ENCODE measurements at places on chromosomes 3 and 15.

DNA sequence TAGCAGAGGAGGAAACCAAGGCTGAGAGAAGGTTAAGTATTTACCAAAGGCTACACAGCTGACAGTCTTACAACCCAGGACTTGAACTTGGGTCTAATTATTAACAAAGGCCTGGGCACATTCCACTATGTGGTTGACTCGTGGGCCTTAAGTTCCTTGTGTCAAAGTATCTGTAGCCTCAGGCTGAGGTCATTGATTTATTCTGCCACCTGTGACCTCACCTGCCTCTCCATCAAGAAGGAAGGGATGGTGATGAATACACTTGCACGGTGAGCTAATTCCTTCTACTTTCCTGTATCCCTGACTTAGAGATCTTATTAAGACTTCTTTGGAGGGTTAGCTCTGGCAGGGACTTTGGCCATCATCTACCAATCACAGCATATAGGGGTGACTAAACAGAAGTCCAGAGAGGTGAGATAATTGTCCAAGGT lies 19.9 kb upstream of the LRRC58 start:
- no peak for DNase-seq

- DNase-seq = no peak
Observed at GRCh38 chr3:171365489-171365888, 94.7 kb downstream of the TNIK start.

DNA sequence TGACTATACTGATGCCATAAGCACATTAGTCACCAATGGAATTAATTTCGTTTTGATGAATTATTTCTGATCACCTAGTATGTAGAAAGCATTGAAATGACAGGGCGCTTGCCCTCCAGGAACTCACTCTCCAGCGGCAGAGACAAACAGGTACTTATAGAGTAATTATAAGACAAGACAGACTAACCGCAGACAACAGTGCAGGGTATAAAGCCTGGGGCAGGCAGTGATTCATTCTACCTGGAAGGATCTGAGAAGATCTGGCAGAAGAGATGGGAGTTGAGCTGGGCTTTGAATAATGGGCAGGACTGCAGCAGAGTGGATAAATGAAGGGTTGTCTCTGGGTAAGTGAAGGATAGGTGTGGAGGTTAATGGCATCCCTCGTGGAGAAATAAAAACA lies 331.8 kb downstream of the FGF12 start:
- DNase-seq = no peak

GRCh38 chr3:13137941-13138832 lies 65.0 kb upstream of the IQSEC1 start:
- no peak for DNase-seq

- no peak for DNase-seq
Observed at GRCh38 chr15:67955252-67955651, 98.9 kb upstream of the PIAS1 start.

- no peak for DNase-seq
Observed at GRCh38 chr15:71329041-71329440, 213.8 kb downstream of the THSD4 start.

- no peak for DNase-seq
Observed at GRCh38 chr3:64566859-64567258, 120.9 kb downstream of the ADAMTS9 start.

DNA sequence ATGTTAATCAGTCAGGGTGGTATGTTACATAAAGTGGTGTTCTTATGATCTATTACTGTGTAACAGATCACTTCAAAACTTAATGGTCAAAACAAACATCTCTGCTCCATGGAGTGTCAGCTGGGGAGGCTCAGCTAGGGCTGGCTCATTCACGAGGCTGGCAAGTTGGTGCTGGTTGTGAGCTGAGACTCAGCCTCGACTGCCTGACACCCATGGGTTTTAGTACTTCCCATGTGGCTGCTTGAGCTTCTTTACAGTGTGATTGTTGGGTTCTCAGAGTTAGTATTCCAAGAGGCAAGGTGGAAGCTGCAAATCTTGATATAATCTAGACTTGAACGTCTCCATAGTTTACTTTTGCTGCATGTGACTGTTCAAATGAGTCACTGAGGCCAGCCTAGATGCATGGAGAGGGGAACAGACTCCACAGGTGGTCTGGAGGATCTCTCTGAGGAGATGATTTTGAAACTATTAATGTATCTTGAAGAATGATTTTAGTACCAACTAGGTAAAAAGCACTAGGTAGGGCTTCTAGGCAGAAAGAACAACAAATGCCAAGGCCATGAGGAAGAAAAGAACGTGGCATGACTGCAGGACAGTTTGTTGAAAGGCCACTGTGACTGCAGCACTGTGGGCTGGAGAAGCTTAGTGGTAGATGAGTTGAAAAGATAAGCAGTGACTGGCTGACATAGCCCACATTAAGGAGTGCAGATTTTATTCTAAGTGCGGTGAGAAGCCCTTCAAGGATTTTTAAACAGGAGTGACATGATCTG lies 281.1 kb upstream of the PROK2 start:
- no peak for DNase-seq

DNA sequence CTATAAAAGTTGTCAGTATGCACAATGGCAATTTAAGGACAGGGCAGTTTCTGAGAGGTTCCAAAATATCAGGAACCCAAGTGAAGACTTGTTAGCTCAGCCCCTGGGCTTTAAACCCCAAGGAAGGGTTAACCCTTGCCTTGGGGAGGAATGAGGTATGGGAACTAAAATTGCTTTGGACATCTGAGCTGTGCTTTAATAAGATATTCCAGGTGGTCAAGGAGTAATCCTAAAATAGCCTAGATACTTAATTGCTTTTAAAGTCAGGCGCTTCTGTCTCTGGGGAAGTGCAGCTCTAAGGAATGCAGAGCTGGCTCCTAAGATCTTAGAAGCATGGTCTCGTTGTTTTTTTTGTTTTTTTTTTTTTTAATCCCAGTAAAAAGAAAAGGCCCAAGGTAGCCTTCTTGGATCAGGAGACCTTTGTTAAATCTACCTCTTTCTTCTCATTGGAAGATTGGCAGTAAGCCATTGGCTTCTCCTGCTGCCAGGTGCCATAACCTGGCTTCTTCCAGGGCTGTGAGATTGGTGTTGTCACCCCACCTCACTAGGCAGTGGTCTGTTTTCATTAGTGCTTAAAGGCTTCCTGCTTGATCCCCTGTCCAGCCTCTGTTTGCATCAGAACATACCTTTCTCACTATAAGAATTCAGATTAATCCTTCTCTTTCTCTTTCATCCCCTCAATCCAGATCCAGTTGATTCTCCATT lies 24.5 kb downstream of the ARID3B start:
- DNase-seq = no peak

- DNase-seq = no peak
Observed at GRCh38 chr3:71546821-71547220, 36.7 kb downstream of the FOXP1 start.

- peak; percentile 25 for DNase-seq
Observed at GRCh38 chr3:18423401-18424212, 1.5 kb downstream of the SATB1 start.

- no peak for DNase-seq
Observed at GRCh38 chr3:130779486-130779885, 32.9 kb upstream of the PIK3R4 start.

DNA sequence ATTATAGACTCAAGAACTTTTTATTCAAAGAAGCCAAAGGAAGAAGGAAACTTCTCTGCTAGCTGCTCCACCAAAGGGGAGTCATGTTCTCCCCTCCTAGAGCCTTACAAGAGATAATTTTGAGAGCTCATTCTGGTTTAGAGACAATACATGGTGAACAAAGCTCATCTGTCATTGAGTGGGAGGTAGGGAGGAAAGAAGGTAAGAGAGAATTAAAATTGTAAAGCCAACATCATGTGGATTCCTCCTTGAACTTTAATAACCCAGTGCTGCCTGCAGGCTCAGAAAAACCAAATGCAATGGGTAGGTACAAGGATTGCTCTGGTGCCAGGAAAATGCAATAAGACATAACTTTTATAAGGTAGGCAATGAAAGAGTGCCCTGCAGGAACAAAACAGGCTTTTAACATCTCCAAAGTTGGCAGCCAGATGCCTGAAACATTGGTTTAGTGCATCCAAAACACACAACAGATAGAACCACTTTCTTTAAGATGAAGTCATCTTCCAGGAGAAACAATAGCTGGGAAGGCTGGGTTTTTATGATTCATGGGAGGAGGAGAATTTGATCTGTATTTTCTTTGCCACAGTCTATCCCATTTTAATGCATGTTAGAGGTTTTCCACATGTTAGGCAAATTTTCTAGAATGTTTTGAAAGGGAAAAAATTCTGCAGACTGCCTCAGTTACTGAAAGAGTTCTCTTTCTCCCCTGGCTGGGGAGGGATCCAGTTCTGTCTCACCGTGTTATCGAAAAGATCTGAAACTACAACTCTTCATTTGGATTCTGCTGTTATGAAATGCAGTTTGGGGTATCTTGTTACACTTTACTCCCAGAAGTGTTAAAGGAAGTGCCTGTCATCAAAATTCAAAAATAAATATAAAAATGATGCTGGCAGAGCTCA lies 11.3 kb upstream of the ARHGEF3 start:
- DNase-seq = no peak

All from activated CD4-positive, alpha-beta T cell treated with anti-CD3 and anti-CD28 coated beads for 24 hours (primary cell).